Peyer's patch (tissue), 4 donors: ENCODE measurements at places on chromosomes 3 and 15.

DNA sequence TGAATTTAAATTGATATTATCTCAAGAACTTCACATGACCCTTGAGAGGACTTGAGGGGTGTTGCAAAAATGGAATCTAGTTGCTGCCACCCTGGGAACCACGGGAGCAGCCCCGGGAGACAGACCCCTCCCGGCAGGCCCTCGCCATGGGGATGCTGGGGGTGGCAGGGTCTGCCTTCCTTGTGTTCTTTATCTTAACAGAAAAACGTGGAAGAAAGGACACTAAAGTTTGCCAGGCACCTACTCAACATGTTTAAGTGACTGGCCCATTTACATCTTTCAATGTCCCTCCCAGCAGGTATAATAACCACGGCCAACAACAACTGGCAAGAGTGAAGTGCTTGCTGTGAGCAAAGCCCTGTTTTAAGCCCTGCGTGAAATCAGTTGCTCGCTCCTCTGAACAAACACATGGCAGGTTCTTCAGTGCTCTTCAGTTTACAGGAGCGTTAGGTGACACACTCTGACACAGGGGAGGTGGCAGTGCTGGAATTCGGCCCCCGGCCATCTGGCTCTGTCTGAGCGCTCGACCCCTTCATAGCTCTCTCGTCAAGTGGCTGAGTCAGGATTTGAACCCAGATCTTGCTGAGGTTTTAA lies 112.5 kb downstream of the ASB7 start:
- DNase-seq: no peak

GRCh38 chr3:13193320-13194284 lies 120.4 kb upstream of the IQSEC1 start:
- DNase-seq: no peak

- DNase-seq: no peak
Measured at GRCh38 chr3:149621218-149622005, 36.4 kb downstream of the WWTR1 start.

DNA sequence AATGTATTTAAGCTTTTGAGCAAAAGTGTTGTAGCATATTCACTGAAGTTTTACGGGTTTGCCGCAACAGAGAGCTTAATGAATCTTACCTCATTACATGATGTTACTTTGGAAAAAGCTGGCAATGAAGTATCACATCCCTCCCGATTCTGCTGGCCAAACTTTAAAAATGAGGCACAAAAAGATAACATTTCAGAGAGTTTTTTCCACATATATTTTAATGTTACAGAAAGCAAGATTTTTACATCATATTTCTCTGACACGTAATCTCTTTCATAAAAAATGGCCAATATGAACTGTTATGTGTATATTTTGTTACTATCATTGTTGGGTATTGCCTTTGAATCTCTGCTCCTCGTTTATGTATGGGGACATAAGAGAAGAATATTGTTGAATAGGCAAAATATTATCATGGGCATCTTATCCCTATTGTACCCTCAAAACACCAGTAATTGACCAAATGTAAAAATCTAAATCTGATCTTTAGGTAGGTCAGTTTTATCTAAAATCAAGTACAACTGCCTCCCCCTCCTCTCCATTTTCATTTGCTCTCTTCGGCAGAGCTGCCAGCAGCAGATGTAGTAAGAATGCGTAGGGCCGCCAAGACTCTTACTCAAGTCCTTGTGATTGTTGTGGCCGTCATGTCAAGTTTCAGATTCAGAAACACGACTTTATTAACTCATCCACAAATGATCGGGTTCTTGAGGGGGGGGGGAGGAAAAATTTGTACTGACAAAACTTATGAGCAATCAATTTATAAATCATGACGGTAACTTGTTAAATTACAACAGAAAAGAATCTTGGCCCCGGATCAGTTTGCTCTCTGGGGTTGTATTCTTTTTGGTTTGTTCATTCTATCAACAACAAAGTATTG lies 106.7 kb upstream of the THRB start:
- DNase-seq: no peak

DNA sequence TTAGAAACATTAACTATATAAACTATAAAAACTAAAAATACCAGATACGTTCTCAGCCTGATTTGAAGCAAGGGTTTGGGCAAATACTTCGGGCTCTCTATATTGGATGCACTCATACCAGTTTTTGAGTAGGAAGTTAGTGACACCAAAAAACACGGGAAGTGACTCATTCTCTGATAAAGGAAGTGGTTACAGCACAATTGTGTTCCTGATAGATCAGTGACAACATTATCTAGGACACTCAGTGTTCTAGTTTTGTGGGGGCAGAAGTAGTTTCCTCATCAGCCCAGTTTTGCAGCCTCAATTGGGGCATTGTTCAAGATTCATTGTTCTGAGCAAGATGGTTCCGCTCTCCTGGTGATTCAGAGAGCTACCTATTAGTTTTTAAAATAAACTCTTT lies 469.6 kb upstream of the DPPA4 start:
- DNase-seq: no peak

- no peak for DNase-seq
Measured at GRCh38 chr3:194906229-194906629, 220.5 kb downstream of the FAM43A start.

- no peak for DNase-seq
Measured at GRCh38 chr3:29936054-29936453, 655.2 kb downstream of the RBMS3 start.

DNA sequence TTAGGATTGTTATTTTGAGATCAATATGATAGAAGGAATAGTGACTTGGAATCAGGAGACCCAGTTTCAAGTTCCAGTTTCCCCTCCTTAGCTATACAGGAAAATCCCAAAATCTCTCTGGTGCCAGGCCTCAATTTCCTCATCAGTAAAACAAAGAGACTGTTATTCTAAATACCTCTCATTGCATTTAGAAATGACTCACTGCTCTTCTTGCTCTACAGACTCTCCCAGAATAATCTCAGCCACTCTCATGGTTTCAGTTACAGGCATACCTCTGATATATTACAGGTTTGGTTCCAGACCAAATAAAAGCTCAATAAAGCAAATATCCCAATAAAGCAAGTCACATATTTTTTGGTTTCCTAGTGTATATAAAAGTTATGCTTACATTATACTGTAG lies 28.3 kb downstream of the IMPG2 start:
- no peak for DNase-seq

- no peak for DNase-seq
Measured at GRCh38 chr3:11944052-11944673, 60.0 kb upstream of the SYN2 start.

GRCh38 chr3:136818191-136818768 lies 646 bp upstream of the SLC35G2 start:
- DNase-seq: peak; percentile 18

DNA sequence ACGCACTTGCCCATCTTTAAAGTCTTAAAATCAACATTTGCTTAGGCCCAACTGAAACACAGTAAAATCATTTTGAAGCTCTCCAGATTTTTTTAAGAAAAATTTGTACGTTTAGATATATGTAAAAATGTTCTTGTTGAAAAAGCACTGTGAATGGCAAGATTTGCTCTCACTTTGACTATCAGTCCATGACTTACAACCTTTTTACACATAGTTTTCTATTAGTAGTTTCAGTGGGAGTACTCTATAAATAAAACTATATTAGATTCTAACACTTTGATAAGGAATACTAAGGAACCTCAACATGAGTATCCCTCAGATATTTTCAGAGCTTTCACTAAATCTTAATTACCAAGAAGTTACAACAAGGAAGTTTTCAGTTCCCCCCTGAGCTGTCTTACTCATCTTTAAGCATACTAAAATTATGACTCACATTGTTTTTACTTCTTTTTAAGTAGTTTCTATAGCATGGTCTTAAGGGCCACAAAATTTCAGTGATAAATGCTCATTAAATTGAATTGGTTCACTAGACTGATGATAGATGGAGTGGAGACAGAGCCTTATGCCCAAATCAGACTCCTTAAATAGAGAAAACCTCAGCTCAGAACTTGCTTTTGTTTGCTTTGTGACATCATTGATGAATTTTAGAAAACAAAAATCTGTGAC lies 31.6 kb upstream of the RAP2B start:
- DNase-seq: no peak

- DNase-seq: no peak
Measured at GRCh38 chr3:195441476-195441991, 1.3 kb downstream of the ACAP2 start.

- no peak for DNase-seq
Measured at GRCh38 chr3:150975992-150976368, 3.5 kb upstream of the CLRN1 start.

DNA sequence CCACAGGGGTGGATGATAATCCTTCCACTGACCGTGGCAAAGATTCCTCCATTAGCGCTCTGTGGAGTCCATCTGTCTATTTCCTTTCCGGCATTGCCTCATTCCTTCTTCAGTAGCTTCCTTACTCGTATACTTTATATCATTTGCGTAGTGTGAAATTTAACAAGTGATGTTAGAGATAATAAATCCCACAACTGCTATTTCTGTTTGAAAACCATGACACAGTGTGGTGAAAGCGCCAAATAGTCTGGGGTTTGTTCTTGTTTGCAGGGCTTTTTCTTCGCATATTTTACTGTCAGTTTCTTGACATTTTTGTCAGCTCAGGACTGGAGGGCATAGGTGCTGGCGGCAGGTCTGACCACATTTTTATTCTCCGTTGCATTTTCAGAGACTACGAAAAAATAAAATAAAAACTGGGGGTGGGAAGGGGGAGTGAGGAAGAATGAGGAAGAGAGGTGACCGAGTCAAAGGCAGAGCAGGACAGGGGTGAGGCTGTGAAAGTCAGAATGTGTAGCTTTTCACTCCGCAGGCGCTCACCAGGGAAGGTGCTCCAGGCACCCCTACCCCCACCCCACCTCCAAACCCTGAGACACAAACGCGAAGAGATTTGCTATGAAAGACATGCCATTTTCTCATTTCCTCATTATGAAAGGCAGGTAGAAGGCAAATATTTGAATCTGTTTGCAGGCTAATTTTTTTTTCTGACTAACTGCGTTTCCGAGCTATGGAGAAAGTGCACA lies 965.0 kb downstream of the MCTP2 start:
- no peak for DNase-seq

DNA sequence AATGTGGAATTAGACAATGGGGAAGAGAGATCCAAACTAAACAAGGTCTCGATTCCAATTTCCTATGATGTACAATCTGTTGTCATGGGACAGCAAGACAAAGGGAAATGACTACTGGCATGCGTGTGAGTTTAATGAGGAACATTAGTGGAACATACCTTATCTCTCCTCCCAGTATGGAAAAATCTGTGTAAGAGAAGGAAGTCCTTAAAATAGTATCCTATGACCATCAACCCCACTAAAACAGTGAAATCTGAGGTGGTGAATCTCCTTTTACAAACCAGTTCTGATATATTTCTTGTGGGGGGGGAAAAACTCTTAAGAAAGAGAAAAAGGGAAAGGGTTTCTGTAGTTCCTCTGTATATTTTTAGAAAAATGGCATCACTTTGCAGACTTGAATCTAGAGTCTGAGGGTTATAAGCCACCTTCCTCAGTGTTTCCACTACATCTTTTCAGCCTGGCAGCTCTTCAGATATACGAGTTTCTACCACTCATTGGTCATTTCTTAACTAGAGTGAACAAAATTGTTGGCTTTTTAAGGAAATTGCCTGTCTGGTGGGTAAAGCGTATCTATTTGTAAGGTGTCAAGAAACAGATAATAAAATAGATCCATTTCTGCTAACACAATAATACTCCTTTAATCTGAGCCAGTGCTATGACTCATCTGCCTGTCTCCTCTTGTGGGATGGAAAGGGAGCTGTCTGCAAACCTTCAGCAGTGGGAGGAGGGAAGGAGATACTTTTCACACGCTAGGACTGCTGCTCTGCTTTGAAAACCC lies 3.0 kb upstream of the TNFAIP8L3 start:
- no peak for DNase-seq

DNA sequence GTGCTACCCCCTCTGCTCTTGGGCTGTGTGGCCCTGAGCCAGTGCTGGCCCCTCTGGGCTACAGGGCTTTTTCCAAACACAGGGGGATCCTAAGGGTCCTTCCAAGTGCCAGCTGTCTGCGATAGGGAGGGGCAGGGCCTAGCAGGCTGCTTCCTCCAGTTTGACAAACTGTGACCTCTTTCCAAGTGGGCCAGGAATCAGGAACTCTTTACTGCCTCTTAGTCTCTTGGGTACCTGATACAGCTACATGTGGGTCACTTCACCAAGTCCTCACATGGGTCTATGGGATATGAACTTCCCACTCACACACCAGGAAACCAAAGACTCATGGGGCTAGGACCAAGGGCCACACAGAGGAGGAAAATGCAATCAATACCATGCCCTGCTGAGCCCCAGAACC lies 25.4 kb downstream of the SEC61A1 start:
- DNase-seq: no peak

DNA sequence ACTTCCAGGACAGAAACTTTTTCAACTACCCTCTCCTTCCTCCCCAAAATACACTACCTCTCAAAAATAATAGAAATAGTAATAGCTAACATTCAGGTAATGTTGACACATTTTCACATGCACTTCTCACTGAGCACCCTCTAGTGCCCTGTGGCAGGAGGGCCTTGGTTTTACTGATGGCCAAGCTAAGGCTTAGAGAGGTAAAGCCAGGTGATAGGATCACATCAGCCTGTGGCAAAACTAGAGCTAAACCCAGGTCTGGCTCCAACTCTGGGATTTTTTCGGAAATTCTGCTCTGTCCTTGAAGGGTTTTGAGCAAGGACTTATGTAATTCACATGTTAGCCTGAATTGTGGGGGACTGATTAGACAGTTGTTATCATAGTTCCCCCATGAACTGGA lies 922 bp upstream of the TAMM41 start:
- DNase-seq: no peak

DNA sequence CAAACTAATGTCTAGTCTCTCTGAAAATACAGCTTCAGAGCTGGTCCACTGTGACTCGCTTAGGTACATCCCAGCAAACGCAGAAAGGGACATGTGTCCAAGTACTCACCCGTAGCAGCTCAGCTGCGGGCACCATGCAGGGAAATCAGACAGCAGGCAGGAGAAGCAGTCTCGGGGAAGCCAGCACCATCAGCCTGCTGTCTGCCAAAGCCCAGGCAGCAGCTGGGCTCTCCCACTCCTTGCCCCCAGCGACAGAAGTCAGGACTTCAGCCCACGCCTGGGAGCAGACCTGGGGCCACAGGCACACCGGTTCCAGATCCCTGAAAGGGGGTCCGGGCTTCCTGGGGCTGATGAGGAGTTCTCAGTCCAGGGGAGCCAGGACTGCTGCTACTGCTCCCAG lies 34.9 kb downstream of the SEMA5B start:
- DNase-seq: no peak

DNA sequence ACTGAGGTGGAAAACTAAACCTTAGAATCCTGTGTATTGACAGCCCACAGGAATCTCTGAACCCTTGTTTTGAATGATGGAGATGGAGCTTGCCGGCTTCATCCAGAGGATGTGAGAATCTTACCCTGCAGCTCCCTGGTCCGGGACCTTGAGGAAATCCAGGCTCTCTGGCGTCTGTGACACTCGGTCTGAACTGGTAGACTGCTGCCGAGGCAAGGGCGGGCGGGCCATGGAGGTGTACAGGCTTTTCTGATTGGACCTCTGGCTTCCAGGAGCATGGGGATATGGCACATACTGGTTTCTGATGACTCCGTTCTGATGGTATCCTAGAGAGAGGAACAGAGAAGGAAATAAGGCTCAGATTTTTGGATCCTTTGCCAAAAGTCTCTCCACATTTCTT lies 48.5 kb downstream of the CCNB2 start:
- no peak for DNase-seq
